ENCODE measurements at places on chromosomes 16 and 17.

GRCh38 chr16:4058386-4058785 lies 57.9 kb downstream of the ADCY9 start:
- no peak for DNase-seq

- DNase-seq, result no peak
Measured at GRCh38 chr17:28744972-28745785, 1.4 kb downstream of the TRAF4 start.

- DNase-seq, result no peak
Measured at GRCh38 chr16:66513111-66513723, 36.7 kb downstream of the TK2 start.

- DNase-seq, result no peak
Measured at GRCh38 chr17:73436954-73437353, 125.2 kb upstream of the CDC42EP4 start.

DNA sequence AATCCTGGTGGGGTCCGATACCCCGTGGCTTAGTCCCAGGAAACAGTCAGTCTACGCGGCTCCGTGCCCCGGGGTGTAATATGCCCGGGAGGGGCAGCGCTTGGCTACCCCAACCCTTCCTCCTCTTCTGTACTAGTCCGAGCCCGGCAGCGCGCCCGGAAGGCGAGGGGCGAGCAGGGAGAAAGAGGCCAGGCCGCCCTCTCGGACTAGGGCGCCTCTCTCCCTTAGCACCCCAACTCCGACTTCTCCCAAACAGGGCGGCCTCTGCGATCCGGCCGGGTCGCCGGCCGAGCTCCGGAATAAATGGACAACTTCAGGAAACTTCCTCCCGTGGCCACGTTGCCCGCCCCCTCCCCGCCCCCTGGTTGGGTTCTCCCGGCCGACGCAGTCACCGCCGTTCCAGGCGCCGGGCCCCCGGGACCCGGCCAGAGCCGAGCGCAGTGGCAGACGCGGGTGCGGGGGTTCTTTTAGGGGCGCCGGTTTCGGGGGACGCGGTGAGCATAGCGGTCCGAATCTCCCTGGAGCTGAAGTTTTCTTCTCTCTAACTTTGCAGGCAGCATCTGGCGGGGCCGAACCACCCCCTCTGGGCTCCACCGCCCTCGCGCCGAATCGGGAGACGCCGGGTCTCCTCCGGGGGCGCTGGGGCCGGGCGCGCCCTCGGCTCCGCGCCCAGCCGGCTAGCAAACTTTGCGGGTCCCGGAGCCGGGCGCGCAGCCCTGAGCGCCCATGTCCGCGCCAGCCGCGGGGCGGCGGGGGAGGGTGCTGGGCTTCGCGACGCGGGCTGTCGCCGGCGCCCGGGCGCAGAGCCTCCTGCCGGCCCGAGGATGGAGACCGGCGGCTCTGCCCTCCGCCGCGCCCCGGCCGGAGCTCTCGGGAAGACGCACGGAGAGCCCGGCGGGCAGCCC lies at the start of gene SDK2:
Gene SDK2 (minus strand): TSS at position 301 of the 905 bp plus-strand sequence. CDS start 357 bp downstream, outside the sequence.
- no peak for DNase-seq

- DNase-seq, result no peak
Measured at GRCh38 chr17:66947311-66947710, 17.2 kb upstream of the CACNG4 start.

DNA sequence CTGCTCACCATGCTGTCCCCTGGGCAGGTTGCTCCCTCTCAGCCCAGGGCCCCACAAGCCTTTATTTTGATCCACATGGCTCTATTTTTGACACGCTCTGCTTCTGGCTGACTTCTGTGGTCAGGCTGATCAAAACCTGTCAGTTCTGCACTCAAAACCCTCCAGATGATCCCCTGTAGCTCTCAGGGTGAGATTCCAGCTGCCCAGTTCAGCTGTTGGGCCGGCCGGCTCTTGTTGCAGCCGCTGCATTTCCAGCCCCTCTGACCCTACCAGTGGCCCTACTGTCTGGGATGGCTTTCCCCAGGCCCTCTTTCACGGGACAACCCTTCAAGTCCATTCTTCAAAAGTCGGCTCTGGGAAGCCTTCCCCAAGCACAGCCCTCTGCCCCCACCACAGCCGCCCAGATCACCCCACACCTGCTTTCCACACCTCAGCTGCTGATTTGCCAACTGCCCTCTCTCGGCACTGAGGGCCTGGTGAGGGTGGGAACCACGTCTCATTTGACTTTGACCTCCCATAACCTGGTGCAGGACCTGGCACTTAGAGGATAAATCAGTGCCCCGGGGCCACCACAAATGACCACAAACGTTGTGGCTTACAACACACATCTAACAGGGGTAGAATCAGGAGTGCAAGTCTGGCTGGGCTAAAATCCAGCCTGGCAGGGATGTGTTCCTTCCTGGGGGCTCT lies 16.3 kb upstream of the CACNG4 start:
- no peak for DNase-seq

DNA sequence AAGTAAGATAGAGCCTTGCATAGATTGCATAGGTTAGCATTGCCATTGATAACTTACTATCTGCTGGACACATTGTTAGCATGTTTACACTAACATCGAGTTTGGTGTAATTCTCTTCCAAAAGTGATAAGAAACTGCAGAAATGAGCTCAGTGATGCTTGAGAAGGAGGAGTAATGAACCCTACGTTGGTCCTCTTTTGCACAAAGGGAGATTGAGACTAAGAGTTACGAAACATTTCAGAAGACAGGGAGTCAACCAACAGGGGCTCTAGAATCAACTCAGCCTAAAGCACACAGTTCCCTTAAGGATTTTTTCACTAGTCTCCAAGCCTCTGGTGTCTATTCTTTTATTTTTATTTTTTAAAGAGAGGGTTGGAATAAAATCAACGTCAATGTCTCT lies 6.8 kb downstream of the CCL7 start:
- no peak for DNase-seq

DNA sequence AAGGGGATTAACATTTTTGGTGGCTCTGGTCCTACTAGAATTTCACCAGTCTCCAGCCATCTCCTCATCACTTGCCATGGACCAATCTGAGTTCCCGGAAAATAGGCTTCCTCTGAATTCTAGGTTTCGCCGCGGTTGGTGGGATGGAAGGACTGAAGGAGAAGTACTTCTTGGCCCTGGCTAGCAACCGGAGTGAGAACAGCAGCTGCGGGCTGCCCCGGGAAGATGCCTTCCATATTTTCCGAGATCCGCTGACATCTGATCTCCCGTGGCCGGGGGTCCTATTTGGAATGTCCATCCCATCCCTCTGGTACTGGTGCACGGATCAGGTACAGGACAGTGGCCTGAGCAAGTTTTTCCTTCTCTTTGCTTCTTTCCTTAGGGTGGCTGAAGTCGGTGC lies 45.0 kb downstream of the SLC5A11 start:
- no peak for DNase-seq

Measured in activated CD4-positive, CD25-positive, alpha-beta regulatory T cell treated with anti-CD3 and anti-CD28 coated beads, Interleukin-2, amount 50 U/mL, for 16 hours (primary cell).